ENCODE measurements at places on chromosomes 5 and 9.

- no peak for DNase-seq
Measured at GRCh38 chr5:169356181-169356580, 55.2 kb upstream of the SLIT3 start.

DNA sequence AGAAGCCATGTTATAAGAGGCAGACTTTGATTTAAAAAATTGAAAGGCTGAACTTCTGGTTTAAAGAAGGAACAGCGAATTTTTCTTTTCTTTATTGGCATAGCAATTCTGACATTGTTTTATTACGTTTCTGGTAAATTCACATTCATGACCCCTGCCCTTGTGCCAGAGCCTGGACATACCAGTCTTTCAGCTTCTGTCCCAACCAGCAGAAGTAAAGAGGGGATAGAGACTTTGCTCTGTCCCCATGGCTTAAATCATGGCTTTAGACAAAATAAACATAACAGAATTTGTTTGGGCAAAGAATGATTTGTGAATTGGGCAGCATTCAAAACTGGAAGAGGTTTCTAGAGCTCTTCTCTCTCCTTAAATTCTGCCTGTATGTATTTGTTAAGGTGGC, 15.3 kb downstream of the CAST start:
- DNase-seq: no peak

DNA sequence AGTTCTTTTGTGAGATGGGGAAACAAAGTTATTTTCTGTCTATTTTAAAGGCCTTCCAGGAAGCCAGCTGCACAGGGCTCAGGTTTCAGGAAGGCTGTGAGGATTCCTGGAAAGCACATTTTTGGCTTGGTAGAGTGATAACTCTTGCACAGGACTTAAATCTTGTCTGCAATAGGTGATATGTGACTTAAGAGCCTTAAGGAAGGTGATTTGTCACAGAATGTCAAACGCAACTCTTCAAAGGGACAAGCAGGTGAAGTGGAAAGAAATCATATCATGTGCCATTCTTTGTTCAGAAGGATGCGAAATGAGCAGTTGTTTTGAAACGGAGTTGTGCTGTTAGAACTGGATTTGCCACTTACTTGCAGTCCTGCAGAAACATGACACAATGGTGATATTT, 459.3 kb downstream of the MAT2B start:
- DNase-seq: no peak

DNA sequence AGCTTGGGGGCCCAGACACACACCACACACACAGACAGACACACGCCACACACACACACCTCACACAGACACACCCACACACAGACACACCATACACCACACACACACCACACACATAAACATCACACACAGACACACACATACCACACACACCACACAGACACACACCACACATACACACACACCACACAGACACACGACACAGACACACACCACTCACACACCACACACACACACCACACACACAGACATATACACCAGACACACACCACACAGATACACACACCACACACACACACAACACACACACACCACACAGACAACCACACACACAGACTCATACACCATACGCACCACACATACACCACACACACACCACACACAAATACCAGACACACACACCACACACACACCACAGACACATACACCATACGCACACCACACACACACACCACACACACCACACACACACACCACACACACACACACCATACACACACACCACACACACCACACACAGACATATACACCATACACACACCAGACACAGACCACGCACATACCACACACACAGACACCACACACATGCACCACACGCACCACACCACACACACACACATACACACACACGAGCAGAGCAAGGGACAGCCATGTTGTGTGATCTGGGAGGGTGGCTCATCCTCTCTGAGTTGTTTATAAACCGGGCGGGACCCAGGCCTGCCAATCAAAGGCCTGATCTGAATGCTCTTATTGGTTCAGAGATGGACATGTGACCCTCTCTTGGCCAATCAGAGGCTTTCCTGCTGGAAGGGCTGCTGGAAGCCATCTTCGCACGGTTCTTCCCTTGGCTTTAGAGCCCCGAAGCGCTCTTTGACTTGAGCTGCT, 148.3 kb downstream of the GAPVD1 start:
- DNase-seq: no peak

DNA sequence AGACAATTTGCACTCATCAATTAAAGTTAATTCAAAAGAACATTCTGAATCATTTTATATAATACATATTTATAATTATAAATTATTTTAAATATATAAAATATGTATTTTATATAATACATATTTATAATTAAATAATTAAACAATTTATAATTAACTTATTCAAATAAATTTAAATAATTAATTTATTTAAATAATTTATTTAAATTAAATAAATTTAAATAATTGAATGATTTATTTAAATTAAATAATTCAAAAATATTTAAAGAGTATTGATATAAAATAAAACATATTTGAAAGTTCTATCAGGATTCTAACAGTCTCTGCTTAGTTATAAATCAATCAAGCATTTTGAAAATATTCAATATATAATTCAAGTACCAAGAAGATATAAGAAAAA, 775.5 kb upstream of the CTNND2 start:
- no peak for DNase-seq

GRCh38 chr5:138611678-138612218, 36.5 kb upstream of the HSPA9 start:
- DNase-seq: no peak

GRCh38 chr9:32882705-32883104, 99.4 kb downstream of the TMEM215 start:
- no peak for DNase-seq

GRCh38 chr5:37077146-37077545, 172.0 kb downstream of the CPLANE1 start:
- no peak for DNase-seq

- no peak for DNase-seq
Measured at GRCh38 chr9:5529683-5530221, 19.4 kb downstream of the PDCD1LG2 start.

DNA sequence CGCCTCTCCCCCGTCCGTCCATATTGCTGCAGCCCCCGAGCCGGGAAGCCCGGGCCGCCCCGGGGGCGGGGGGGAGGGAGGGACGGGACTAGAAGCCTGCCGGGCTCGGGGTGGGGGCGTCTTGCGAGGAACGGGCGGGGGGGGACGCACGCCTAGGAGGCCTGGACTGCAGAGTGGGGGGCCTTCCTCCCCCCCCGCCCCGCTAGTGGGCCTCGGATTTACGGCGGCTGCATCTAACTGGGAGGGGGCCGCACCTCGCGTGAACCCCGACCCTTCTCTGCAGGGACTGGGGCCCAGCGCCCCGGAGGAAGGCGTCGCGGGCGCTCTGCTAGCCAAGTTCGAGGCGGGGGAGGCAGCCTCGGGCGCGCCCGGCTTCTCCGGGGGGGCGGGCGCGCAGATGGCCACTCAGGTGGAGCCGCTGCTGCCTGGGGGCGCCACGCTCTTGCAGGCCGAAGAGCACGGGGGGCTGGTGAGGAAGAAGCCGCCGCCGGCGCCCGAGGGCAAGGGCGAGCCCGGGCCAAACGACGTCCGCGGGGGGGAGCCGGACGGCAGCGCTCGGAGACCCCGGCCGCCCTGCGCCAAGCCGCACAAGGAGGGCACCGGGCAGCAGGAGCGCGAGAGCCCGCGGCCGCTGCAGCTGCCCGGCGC, at the start of gene LARP1:
LARP1 (plus strand) TSS at position 17 of the 648 bp plus-strand sequence; CDS start at position 398, 381 bp downstream.
- DNase-seq: no peak

DNA sequence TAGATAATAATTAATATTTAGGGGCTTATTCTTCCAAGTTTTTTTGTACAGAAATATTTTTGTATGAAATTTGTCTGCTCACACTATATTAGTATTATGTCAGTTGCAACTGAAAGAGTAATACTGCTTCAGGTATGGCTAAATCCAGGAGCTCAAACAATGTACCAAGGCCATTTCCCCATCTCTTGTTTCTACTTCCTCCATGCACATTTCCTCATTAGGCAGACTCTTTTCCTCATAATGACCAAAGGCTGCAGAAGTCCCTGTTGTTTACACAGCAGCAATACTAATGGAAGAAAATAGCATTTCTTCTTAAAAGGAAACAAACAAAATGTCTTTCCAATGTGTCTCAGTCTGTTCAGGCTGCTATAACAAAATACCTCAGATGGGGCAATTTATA, 9.2 kb upstream of the OTULINL start:
- no peak for DNase-seq

DNA sequence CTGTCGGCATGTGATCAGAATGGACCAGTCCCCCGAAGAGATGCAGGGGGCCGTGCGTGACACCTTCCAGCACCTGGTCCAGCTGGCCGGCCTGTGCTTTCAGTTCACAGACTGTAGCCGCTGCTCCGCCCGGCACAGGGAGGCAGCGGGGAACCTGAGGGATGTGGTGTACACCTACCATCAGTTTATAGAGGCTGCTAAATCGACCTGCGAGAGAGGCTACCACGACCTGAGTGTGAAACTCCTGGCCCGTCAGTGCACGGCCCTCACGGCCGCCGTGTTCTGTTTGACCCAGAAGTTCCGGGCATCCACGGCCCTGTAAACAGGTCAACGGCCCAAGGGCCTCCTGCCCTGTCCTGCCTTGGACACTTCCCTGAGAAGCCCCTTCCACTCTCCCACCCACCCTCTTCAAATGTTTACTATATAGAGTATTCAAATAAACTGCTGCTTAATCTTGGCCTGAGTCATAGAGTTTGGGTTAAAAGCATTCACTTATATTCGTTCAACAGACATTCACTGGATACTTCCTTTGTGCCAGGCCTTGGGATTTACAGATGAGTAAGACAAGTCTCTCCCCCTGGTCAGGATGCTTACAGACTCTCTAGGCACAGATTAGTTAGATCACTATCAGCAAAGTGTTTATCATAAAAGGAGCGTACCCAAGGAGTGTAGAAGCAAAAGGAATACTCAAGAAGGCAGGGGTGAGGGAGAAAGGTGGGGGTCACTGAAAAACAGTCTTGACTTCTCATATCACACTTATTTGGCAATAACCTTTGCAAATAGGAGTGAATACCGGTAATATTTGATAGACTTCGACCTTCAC, 6.9 kb upstream of the TRMT10B start:
- no peak for DNase-seq

DNA sequence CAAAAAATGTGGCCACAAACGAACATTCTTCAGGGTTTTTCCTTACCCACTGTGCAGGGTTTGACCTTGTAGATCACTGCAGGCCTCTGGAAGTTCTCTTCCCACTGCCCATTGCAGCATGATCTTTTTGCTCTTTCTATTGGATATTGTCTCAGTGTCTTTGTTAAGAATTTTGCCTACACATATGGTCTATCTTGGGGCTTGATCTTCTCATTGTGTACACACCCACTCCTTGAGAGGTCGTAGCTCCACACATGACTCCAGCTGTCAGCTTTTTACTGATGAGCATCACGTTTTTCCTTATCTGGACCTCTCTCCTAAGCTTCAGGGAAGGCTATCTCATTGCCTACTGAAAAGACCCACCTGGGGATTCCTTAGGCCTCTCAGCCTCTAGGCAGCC, 3.0 kb upstream of the GLRX start:
- no peak for DNase-seq

- no peak for DNase-seq
Measured at GRCh38 chr5:139394123-139394653, 716 bp downstream of the PROB1 start.

DNA sequence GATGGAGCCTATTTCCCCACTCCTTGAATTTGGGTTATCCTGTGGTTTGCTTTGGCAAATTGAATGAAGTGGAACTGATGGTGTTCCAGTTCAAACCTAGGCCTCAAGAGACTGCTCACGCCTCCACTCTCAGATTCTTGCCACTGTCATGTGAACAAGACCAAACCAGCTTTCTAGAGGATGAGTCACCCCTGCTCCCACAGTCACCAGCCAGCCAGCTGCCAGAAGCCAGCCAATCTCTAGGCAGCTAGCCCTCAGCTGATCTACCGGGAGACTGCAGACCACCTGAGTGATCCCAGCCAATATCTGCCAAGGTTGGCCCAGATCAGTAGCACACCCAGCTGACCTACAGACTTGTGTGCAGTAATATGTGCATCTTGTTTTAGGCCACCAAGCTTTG, 300.6 kb downstream of the TMEM38B start:
- DNase-seq: no peak

DNA sequence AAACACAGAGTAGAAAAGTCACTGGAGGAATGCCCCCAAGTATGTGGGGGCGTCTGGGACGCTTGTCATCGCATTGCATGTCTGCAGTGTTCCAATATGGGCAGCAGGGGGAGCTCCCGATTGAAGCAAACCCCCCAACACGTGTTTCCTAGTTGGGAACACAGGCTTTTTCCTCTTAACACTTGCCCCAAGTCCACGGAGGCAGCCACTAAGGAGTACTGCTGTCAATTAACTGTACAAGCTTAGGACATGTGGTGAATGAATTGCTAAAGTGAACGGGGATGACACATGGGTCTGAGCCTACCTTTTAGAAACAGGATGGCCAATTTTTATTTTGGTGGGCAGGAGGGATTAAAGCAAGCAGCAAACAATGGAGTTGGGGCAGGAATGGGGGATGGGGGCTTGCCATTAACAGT, 2.2 kb downstream of the GABRB2 start:
- DNase-seq: no peak
